ENCODE measurements at places on chromosomes 2 and 18. TPM values are rescaled to one million over a fixed set of nuclear protein-coding genes. Genes with fewer than 3 reads are reported as not detected.
A peak's percentile ranks its signal among the peaks of the same experiment; 100 is the strongest.

NBAS gene
- total RNA-seq, result 52.8 TPM

CHN1 gene
- total RNA-seq, result 26.3 TPM

CNTNAP5 gene
- total RNA-seq, result 5.0 TPM

- H3K4me3 ChIP-seq, result peak within 1 kb of the TSS; percentile 98
- DNase-seq, result peak; percentile 76
- peaks cover 6% of the 10 kb centered on the region for H3K4me1 ChIP-seq
- peaks cover 4% of the 10 kb centered on the region for H3K27me3 ChIP-seq
- H3K27ac ChIP-seq, result peak within 1 kb of the TSS; percentile 85
Measured at GRCh38 chr2:171893824-171894611, at the start of gene SLC25A12. SLC25A12 (minus strand) TSS chr2:171894244; CDS start chr2:171894214, 30 bp downstream.

DNA sequence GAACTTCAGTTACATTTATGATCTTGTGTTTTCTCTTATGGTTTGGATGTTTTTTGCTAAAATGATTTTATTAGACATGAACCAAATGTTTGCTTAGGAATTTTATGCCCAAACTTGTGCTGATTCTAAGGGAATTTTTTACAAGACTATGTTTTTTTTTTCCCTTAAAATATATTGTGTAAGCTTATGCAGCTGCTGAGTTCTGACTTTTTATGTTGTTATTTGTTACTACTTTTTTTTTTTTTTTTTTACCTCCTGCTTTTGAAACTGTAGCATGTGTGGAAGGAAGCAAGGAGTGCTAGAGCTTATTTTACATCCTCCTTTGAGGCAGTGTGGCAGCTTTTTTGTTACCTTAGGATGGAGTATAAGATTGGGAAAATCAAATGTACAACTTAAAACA is 6.0 kb upstream of the DNAH7 start:
- H3K4me3 ChIP-seq, result no peak overlapping the region
- H3K36me3 ChIP-seq, result no peaks in the 10 kb centered on the region
- no peak overlapping the region for H3K27ac ChIP-seq
- no peaks in the 10 kb centered on the region for H3K27me3 ChIP-seq

GRCh38 chr2:106197878-106198277 is 3.8 kb upstream of the UXS1 start:
- no peak overlapping the region for H3K4me3 ChIP-seq
- H3K4me1 ChIP-seq, result peaks cover 10% of the 10 kb centered on the region
- H3K36me3 ChIP-seq, result no peaks in the 10 kb centered on the region

GRCh38 chr2:161352719-161353118 is 44.5 kb downstream of the PSMD14 start:
- no peak overlapping the region for H3K4me3 ChIP-seq
- H3K27me3 ChIP-seq, result no peaks in the 10 kb centered on the region

DNA sequence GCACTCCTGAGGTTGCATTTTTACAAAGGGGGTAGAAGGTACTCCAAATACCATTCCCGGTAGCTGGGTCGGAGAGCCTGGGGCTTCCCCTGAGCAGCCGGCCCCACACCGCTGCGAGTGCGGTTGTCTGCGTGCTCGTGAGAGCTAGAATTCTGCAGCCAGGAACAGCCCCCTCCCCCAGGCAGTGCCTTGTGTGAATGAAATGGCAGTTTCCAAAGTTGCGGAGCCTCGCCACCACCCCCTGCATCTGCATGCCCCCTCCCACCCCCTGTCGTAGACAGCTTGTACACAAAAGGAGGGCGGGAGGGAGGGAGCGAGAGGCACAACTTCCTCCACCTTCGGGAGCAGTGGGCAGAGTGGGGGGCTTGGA is 1.1 kb downstream of the MYCN start:
- peaks cover 12% of the 10 kb centered on the region for H3K4me1 ChIP-seq
- peak overlapping the region; percentile 90 for H3K4me3 ChIP-seq
- no peak overlapping the region for H3K27ac ChIP-seq

DNA sequence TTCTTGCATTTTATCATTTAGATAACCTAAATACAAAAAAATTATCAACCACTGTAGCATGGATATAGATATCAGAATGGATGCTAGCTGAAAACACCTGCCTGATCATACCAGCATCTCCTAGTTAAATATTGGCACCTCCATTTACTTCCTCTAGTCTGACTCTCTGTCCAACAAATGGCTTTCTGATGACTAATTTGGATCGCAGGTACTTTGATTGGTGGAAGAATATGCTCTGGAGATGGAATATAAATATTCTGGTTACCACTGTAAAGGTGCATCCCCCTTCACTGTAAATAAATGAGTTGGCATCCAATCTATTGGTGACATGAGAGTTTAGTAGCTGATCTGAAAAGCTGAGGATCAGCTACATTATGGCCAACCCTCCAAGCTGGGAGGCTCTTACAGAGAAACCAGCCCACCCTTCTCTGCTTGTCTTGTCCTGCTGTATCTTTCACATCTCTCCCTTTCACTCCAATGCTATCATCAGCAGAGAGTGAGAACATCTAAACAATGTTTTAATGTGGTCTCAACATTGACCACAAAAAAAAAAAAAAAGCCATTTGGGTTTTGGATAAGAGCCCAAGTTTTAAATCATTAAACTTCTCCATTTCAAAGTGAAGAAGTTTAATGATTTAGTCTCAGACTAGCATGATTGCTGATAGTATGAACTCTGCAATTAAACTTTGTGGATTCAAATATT is 90.5 kb downstream of the PMAIP1 start:
- no peak for DNase-seq
- no peak overlapping the region for H3K4me3 ChIP-seq
- no peaks in the 10 kb centered on the region for H3K36me3 ChIP-seq
